Forelimb muscle (tissue), 1 donor: ENCODE measurements at places on chromosomes 16 and 17. TPM values are rescaled to one million over a fixed set of nuclear protein-coding genes. Genes with fewer than 3 reads are reported as not detected.

DNA sequence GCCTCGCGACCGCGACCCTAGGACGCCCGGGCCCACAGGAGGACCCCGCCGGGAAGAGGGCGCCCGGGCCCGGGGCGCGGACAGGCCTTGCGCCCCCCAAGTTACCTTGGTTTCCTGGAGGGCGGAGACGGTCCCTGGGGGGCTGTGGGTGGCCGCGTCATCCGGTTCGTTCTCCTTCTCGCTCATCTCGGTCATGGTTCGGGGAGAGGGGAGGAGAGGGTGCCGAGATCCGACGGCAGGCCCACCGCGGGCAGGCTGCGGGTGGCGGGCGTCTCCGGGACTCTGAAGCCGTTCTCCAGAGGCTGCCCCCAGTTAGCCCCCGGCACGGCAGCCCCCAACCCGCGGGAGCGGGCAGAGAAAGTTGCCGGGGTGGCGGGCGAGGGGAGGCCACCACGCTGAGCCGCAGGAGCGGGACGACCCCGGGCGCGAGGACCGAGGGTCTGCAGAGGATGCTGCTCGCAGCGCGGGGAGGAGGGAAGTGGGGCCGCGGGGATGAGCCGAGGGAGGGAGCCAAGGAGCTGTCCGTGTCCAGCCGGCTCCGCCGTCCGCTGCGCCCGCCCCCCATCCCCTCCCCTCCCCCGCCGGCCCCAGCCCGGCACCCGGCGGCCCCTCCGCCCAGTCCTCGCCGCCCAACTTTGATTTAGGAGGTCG, at the start of gene STAC2:
STAC2 (minus strand) TSS at position 638 of the 651 bp plus-strand sequence; CDS start at position 195, 443 bp downstream.
- DNase-seq = no peak

The TSPOAP1 gene
- polyA plus RNA-seq = 5.8 TPM

GRCh38 chr16:4320571-4321137, 4.8 kb downstream of the GLIS2 start:
- DNase-seq = no peak

DNA sequence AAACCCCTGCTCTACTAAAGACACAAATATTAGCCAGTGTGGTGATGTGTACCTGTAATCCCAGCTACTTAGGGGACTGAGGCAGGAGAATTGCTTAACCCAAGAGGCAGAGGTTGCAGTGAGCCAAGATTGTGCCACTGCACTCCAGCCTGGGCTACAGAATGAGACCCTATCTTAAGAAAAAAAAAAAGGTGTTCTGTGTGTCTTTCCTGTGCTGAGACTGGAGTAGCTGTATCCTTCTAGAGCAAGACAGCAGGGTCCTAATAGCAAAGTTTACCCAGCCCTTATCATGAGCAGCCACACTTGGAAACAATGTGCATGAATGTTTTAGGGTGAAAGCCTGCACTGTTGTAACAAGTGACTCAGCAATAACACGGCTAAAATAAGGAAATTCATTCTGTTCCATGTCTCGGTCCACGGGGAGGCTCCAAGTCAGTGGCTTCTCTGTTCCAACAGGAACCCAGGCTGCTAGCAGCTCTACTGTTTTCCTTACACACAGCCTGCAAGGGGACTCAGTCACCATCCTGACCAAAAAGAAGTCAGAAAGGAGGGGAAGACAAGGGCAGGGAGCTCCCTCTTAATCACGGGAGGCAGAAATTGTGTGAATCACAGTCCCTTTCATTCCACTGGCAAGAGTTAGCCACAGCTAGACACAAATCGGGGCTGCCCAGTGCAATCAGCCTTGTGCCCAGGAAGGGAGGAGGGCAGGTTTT, 7.1 kb upstream of the SLC5A11 start:
- DNase-seq = no peak

The TMEM235 gene
- not detected for polyA plus RNA-seq

GRCh38 chr17:79041723-79042420, 17.9 kb downstream of the C1QTNF1 start:
- DNase-seq = no peak

The CBX2 gene
- 9.0 TPM for polyA plus RNA-seq

DNA sequence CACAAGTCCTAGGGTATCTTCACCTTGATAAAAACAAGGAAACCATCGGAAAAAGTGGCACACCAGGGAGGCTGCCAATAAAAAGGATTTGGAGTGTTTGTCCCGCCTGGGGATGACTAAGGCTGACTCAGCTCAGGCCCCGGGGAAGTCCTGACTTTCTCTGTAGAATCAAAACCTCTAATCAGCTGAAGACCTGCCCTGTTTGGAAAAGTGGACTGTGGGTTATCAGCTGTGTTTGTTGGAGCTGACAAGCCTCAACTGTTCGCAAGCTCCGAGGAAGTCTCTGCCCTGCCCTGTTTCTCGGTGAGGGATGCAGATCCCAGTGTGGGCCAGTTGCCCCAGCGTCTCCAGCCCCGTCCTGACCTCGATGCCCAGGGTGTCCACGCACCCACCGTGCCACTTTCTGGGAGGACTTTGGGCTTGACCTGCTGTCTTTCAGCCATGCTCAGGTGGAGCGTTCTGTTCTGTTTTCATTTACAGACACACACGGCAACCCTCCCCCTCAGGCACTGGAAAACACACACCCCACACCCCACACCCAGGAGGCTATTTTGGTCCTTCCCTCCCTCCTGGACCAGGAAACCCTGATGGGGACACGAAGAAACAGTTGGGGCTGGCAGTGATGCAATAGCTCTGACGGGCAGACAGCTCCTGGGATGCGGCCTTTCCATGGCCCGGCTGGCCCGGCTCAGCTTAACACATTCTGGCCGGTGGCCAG, 27.6 kb upstream of the PITPNA start:
- no peak for DNase-seq

DNA sequence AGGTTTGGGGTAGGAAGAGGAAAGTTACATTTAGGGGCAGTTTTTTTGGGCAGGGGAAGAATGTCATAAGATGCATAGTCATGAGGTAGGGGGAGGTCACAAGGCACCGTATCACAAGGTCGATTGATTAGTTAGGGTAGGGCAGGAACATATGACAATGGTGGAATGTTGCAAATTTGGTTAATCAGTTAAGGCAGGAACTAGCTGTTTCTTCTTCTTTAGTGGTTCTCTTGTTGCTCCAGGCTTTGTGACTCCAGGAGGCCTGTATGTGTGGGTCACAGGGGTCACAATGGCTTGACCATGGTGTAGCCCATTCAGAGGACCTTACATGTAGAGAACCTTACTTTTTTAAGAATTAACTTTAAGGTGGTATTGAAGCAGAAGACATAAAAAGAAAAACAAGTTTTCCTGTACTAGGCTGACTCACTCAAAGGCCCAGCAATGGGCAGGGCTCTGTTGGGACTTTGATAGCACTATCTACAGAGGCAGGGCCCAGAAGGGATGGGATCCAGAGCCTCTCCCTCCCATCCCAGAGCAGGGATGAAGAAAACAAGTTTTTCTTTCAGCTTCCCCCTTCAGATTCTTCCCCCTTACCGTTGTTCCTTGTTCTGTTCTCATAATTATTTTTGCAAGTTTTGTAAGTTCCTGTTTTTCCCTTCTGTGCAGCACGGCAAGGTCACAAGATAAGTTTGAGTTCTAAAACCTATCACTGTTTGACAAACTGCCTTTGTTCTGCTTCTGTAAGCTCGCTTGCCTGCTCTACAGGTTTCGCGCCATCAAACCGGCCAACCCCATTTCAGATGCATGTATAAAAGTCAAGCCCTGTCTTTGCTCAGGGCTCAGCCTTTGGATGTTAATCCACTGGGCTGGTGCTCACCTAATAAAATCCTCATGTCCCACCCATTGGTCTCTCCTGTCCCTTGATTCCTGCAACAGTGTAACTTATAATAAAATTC, 45.8 kb upstream of the ATF7IP2 start:
- DNase-seq = no peak

The BICDL2 gene
- not detected for polyA plus RNA-seq

DNA sequence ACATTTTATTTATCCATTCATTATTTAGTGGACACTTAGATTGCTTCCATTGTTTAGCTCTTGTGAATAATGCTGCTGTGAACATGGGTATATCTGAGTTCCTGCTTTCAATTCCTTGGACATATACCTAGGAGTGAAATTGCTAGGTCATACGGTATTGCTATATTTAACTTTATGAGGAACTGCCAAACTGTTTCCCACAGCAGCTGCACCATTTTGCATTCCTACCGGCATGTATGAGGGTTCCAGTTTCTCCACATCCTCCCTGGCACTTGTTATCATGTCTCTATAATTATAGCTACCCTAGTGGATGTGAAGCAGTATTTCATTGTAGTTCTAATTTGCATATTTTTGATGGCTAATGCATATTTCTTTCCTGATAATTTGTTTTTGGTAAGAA, 23.7 kb upstream of the DRG2 start:
- DNase-seq = no peak

DNA sequence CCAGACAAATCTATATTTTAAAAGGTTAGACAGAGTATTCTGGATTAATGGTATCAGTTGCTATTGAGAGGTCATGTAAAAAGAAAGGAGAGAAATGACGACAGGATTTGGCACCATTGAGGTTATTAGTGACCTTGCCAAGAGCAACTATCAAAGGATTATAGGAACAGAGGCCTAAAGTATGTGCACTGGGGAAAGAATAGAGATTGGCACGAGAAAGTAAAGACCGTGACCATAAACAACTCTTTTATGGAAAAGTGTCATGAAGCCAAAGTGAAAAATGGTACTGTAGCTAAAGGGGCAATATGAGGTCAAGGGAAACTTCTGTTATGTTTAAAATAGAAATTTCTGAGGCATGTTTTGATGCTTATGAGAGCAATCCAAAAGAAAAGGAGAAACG, 115.2 kb upstream of the KIF2B start:
- DNase-seq = no peak

The KRTAP17-1 gene
- polyA plus RNA-seq = not detected

DNA sequence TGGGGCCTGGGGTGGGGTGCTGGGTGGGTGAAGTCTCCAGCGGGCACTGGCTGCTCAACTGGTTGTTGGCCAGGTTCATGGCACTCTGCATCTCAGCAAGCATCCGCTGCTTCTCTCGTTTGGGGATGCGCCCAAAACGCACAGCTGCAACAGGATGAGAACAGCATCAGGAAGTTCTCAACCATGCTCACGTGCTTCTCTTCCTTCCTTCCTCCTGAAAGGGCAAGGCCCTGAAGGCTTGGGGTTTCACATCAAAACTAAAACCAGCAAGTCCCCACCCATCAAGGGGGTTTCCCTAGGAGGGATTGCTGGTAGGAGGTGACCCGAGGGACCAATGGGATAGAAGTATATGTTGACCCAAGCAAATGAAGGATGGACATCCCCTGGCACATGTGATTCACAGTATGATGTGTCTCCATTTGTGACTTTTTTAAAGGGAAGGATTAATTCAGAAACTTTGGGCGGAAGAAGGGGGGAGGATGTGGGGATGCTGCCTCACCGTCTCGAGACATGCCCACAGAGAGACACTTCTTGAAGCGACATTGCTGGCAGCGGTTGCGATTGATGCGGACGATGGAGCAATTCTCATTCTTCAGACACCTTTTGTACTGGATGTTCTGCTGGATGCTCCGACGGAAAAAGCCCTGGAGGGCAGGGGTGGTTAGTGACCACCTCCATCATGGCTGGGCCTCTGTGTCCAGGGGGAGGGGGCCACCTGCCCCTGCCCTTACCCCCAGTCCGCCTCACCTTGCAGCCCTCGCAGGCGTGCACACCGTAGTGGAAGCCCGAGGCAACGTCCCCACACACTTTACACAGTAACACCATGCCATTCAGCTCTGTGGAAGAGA, 4.2 kb downstream of the NR1D1 start:
- DNase-seq = no peak

- DNase-seq = no peak
These were observed 15.5 kb upstream of the SLC4A1 start for GRCh38 chr17:44283344-44284023.

- no peak for DNase-seq
These were observed 339.8 kb upstream of the TNRC6C start for GRCh38 chr17:77618731-77619130.

The DOK4 gene
- polyA plus RNA-seq = 8.4 TPM

DNA sequence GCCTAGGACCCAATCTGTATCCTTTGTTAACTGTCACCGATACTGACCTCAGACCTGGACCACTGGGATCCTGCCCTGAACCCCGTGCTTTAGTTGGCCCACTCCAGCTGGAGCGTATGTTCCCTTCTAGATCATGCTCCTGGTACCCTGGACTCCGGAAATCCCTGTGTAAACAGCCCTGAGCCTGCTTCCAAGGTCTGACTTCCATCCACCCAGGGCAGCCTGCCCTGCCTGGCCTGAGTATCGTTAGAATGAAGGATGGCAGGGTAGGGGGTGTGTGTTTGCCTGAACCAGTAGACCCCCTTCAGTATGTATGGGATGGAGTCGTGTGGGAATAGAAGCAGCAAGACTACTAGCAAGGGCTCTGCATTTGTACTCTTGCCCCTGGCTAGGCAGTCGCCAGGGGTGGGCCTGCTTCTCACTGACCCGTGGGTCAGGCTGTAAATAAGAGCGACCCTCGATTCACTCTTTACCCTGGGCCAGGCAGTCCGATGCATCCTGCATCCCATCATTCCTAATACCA, 691 bp upstream of the TMEM98 start:
- DNase-seq = no peak

The TEDC2 gene
- polyA plus RNA-seq = 4.4 TPM

GRCh38 chr17:77337150-77337549, 196.4 kb downstream of the SEC14L1 start:
- DNase-seq = no peak

- DNase-seq = no peak
These were observed 278.6 kb downstream of the ABCC12 start for GRCh38 chr16:47877166-47877565.

- DNase-seq = no peak
These were observed 2.7 kb downstream of the TNFAIP1 start for GRCh38 chr17:28338056-28338768.

The PRKCB gene
- polyA plus RNA-seq = 1.2 TPM

DNA sequence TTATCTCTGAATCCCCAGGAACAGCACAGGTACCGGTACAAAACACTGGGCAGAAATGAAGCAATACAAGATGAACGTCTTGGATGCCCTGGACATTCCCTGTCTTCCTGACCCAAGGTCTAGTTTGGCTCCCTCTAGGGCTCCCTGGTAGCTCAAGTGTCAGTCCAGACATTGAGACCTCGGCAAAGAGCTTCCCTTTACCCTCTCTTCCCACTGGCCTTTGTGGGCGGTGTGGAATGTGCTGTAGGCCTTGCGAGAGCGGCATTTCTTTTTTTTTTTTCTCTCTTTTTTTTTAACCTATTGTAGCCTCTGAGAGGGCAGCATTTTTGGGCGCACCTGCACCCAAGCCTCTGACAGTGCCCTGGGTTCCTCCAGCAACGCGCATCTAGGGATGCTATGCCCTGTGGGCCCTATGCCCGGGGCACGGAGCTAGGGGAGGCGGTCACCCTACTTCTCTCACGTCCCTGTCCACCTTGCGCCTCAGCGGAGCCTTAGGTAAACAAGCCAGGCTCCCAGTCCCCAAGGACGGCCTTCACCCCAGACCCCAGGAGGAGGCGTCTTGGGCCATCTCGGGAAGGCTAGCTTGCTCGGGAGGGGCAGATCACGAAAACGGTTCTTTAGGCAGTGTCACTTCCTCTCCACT, 1.2 kb upstream of the NFATC3 start:
- no peak for DNase-seq

The RPA1 gene
- 46.4 TPM for polyA plus RNA-seq

The PYCARD gene
- 4.8 TPM for polyA plus RNA-seq
